ENCODE measurements at places on chromosomes 7 and 10.

GRCh38 chr7:36984041-36984521 lies 259.8 kb upstream of the AOAH start:
- no peak for DNase-seq

GRCh38 chr10:119323085-119324016 lies 116.0 kb downstream of the GRK5 start:
- no peak for DNase-seq

DNA sequence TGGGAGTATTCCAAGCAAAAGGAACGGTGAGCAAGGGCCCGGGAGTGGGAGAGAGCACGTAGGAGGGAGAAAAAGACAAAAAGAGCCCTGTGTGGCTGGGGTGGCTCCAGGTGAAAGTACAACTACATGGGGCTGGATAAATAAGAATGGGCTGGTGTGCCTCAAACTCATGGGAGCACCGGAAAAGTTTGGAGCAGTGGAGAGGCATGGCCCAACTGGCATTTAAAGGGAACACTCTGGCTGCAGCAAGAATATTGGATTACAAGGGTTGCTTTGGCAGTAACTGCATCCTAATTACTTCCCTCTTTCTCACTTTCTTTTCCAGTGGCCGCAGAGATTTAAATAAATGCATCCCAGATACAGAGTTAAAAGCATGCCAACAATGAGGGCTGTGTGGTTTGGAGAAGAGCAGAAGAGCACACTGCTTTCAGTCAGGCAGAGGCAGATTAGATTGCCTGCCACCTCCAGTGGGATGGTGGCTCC lies 39.1 kb upstream of the HERPUD2 start:
- no peak for DNase-seq

DNA sequence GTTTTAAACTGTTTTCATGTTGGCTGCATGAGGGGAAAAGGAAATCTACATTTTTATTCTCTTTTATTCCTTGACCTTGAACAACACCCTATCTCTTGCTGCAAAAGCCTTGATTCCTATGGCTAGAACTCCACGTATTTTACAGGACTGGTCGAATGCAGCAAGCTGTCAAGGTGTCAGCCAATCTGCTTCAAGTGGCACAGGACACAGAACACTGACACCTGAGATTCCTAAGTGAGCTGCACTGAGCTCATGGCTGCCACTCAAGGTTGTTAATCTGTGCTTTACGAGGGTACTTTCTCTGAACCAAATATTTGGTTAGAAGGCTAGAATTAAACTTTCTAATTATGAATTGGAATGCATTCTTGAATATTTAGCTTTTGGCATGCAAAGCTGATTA lies 349.7 kb upstream of the COBL start:
- no peak for DNase-seq

DNA sequence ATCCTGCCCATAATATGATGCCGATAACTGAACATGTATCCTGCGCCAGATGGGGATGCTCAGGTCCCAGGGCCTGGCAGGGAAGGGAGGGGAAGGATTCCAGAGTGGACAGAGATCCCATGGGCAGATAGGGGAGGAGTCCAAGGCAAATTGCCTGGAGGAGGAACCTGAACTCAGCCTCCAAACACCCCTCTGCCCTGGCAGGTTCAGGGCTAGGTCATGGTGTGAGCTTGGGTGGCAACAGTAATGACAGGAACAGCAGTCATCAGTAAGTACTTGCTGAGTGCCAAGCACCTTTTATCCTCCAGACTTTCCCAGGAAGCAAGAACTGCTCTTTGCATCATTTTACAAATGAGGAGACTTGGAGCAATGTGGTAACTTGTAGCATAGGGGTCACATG lies 3.8 kb upstream of the PALD1 start:
- no peak for DNase-seq

DNA sequence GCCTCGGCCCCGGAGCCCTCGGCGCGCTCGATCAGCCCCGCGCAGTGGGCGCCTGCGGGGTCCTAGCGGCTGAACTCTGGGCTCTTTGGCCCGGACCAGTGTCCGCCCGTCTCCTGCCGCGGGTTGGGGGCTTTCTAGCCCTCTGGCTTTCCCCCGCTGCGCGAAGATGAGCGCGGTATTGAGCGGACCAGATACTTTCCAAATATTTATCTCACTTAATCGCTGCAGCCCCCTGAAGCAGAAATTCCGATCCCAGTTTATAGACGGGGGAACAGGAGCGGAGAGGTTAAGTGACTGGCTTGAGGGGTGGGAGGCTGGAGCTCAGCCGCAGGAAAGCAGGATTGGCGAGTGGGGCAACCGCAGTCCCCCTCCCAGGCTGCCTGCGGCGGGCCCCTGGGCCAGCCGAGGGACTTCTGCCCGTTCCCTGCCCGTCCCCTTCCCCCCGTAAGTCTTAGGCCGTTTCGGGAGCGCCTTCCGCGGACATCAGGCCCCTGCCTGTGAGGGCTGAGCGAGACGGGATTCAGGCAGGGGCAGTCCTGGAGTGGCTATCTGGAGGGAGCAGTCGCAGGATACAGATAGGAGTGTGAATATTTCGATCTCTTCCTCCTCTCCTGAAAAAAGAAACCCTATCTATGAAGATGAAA lies 565 bp downstream of the STRIP2 start:
- DNase-seq: no peak

- no peak for DNase-seq
Measured at GRCh38 chr7:333393-333764, 43.4 kb downstream of the FOXL3 start.

DNA sequence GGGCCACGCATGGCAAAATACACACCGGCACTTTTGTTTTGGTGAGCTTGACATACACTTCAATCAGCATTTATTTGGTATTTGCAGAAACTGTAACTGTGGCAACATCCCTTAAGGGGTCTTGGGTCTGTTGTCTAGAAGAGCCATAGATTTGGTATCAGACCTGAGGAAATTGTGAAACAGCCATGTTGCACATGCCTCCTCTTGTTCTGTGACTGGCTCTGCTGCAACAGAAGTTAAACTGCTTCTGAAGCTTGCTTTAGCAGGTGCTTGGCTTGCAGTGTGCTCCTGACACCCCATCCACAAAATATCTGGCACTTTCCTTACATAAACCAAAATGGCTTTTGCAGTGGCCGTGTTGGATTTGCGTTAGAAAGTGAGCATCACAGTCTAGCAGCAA lies 247.3 kb downstream of the GATA3 start:
- no peak for DNase-seq

GRCh38 chr7:47143339-47143738 lies 438.6 kb downstream of the TNS3 start:
- DNase-seq: no peak

DNA sequence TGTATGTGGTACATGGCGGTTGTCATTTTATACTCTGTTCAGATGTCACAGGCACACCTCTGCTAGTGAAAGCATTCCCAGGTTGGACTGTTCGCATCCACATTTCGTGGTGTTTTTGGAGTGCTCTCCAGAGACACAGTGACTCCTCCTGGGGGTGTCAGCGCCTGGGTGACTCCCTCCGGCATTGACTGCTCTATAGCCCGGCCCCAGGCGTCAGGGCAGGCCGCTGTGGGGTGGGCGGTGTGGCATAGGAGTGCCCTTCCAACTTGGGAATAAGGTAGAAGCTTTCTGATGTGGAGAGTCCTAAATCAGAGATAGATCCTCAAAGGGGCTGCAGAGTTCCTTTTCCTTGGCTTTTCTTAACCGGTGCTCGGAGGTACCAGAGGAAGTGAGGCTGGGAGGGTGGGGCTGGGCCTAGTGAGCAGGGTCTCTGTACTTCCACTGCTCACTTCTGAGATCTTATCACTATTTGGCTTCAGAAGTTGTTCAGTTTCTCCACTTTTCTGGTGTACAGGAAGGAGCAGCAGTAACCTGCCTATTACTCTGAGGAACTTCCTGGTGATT lies 32.3 kb downstream of the CCNY start:
- DNase-seq: no peak

DNA sequence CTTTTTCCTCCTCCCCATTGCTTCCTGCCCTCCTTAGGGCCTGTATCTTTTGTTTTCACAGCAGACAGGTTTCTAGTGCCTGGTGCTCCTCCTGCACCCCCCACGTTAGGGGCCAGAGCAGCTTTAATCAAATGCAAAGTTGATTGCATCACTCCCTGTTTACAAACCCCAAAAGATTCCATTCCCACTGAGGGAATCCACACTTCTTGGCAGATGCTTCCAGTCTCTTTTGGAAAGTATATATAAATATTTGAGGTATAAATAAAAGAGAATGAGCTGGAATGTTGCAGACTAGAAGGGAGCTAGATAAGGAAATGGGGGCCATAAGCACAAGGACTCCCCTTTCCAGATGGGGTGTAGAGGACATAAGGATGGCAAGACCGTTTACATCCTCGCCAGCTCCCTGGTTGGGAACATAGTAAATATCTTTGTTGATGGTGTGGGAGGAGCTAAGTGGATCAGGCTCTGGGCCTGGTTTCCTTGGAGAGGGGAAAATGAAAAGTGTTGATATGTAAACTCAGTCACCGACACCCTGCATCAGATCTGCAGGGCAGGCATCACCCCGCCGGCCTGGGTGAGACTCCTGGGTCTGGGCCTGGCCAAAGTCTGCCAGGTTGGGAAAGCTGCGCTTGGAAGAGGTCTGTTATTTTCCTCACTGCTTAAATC lies 6.2 kb downstream of the RARRES2 start:
- no peak for DNase-seq

DNA sequence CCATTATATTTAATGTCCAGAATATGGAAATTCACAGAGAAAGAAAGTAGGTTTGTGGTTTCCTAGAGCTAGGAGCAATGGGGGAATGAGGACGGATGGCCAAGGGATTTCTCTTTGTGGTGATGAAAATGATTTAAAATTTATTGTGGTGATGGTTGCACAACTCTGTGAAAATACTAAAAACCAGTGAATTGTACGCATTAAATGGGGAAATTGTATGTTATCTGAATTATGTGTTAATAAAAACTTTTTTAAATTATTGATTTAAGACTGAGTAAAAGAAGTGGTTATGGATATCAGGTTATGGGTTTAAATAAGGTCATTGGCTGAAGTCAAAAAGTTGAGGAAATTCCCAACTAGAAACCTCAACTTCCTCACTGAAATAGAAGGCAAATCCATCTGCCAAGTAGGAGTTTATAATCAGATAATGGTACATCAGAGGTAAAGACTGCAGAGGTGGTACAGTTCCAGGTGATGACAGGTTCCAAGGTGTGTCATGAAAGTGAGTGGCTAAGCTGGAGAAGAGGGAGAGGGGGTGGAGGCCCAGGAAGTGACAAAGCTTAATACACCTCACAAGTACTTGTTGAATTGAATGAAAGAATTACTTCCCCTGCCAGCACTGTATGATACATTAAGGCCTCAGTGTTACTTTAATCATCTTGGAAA lies 68.9 kb upstream of the CCDC71L start:
- DNase-seq: no peak

DNA sequence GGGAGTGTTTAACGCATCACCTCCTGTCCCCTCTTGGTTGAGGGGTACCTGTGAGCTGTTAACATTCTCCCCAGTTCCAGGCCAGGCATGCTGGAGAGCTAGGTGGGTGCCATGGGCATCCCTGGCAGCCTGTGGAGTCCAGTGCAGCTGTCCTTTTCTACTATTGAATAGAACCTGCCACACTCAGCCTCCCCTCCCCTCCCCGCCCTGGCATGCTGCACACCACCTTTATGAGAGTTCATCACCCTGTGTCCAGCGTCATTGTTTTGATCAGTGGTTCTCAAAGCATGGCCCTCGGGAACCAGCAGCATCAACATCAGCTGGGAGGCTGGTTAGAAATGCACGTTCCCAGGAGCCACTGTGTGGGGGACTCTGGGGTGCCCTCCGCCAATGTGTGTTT lies 157.3 kb upstream of the PRR15 start:
- no peak for DNase-seq

DNA sequence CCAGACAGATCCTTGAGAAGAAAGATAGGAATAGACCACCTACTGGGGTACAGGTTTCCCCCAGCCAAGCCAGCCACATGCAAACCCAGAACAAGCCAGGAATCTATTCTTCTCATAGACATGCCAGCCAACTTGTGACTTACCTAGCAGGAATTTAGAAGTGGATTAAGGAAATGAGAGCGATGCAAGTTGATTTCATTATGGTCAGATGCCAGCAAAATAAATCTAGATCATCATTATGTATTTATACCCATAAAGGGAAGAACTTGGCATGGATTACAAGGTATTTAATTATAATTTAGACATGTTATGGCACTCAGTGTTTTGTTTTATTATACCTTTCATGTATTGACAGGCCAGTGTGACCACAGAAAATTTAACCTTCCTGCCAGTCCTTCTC lies 32.8 kb downstream of the SLC35G1 start:
- no peak for DNase-seq

- DNase-seq: no peak
Measured at GRCh38 chr10:98423691-98424120, 8.7 kb upstream of the PYROXD2 start.

DNA sequence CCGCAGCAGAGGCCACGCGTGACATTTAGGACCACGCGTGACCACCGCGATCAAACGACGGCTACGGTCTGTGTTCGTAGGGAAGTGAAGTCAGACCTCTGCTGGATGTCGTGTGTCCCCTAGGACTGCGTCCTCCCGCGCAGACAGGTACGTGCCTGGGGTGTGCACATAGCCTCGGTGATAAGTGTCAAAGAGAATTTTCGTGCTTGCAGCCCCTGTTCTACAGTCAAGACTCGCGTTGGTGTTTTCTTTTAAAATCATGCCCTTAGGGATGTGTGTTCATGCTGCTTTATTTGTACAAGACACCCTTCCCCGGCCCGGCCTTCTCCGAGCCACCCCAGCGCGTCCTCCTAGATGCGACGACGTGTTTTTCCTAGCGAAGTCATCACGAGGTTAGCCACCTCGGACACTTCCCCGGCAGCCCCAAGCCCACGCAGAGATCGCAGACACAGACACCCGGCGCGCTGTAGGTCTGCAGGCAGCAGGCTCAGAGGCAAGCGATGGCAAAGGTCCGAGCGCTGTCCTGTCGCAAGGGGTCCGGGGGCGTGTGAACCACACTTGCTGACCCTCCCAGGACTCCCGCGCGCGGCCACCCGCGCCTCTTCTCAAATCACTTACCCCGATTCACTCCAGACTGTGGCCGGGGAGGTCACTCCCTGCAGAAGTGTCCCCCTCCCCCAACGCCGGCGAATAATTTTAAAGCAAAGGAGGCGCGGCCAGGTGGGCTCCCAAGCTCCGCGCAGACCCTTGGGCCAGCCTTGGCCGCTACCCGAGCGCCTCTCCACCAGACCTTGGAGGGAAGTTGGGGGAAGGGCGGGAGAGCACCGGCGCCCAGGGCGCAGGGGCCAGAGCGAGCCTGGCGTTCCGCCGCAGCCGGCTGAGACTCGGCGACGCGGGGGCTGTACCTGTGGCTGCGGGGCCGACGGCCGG lies 552 bp downstream of the MKX start:
- no peak for DNase-seq

GRCh38 chr7:151978616-151979015 lies 22.4 kb downstream of the GALNTL5 start:
- no peak for DNase-seq

- no peak for DNase-seq
Measured at GRCh38 chr7:2266911-2267310, 24.9 kb downstream of the NUDT1 start.

DNA sequence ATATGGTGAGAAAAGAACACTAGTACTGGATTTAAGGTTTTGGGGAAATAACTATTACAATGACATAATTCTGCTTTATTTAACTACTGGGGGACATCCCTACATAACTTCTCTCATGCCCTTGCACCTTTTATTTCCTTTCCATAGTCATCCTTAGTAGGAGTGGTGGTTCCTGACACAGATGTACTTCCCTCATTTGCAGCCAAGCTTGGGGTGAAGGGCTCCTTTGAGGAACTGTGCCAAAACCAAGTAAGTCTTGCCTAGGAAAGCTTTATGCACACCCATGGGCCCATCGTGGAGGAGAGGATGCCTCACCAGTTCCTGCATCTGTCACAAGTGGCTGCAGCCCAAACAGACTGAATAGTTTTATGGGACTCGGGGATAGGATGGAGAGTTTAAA lies 20.6 kb downstream of the ZDHHC6 start:
- no peak for DNase-seq

All from cortex of kidney (tissue), 1 donor.